ENCODE measurements at places on chromosomes 11 and 22.

DNA sequence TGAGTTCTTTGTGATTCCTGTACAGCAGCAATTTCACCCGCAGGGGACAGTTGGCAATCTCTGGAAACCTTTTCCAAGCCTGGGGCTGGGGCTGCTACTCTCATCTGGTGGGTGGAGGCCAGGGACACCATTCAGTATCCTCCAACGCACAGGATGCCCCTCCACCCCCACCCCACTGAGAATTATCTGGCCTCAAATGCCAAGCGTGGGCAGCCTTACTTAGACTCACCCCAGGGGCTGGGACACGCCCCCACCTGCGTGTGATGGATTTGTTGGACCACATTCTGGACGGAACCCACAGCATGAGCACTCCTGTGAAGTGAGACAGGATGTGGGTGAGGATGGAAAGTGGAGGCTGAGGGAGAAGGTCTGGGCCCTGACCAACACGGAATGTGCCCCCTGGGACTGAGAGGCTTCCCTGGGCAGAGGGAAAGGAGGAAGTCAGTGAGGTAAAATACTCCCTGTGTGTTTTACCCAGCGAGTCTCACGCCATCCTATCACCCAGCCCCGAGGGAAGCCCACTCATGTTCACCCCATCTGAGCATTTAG lies 13.7 kb downstream of the RASD2 start:
- no peak for DNase-seq

- DNase-seq: no peak
Observed at GRCh38 chr11:1160231-1161101, 2.7 kb downstream of the MUC5AC start.

- no peak for DNase-seq
Observed at GRCh38 chr11:57336111-57336666, 497 bp upstream of the SSRP1 start.

DNA sequence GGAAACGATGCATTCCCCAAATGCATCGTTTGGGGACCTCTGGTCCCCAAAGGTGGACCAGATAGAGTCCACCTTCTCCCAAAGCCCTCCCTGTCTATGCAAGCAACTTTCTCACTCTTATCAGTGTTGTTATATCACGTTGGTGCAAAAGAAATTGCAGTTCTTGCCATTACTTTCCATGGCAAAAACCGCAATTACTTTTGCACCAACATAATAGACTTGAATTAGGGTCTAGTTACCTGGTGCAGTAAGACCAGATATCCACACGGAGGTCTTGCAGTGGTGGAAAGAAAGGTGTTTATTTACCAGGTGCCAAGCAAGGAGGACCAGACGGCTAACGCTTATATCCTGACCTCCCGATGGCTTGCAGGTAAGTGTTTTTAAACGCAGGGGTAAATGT lies 129.0 kb downstream of the MIAT start:
- no peak for DNase-seq

DNA sequence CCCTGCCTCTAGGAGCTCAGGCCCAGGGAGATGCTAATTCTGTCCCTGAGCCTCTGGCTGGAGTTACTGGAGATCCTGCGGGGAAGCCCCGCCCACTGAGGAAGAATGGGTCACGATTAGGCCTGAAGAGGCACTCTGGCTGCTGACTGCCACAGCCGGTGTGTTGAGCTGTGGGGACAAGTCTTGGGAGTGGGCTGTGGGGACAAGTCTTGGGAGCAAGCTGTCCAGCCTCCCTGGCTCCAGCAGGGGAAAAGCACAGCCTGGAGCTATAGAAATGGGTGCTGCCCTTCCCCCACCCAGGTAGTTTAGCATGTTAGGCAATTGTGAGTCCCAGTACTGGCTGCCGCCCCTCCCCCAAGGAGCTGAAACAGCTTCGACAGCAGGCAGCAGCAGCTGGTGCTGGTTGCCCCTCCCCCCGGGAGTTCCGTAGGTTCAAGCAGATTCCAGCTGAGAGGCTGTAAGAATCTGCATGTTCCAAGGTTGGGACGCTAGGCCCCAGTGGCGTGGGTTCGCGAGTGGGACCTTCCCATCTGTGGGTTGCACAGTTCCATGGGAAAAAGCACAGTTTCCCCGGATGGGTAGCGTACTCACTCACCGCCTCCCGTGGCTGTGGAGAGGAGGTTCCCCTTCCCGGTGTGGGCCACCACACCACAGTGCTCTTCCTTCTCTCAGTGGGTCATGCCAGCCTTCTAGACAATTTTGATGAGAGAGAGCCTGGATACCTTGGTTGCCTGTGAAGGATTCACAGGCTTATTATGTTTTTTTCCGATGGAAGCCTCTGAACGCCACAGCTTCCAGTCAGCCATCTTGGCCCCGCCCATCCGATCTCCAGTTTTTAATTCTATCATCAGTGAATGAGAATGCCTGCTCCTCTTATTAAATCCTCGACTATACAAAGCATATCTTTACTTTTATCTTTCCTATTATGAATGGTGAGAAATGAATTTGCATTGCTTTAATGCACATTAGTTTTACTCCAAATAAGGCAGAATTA lies 61.5 kb downstream of the MSANTD4 start:
- DNase-seq: peak; percentile 3

DNA sequence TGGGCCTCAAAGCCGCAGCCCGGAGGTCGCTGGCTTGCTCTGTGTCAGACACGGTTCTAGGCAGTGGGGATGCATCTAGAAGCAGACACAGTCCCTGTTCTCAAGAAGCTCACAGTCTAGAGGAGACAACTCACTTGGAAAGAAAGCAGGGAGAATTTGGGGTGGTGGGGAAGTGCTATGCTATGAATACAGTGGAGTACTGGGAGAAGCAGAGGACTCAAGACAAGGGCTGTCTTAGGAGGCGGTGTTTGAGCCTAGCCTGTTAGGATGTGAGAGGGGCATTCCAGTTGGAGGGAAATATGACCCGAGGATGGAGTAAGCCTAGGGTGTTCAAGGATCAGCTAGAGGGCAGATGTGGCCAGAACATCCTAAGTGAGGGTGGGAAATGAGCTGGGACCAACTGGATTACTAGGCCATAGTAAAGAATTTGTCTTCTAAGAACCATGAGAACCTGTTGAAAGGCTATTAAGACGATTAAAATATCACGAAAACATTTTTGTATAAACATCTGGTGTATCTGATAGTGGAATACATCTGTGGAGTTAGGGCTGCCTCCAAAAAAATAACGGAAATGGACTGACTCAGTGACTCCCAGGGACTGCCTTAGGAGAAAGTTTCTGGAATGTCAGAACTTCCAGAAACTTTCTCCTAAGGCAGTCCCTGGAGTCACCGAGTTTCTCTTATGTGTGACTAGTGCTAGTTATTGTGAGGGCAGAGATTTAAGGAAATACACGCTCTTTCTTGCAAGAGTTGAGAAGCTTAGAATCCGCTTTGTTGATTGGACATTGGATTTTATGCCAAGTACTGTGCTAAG lies 1.1 kb upstream of the PITPNB start:
- no peak for DNase-seq

DNA sequence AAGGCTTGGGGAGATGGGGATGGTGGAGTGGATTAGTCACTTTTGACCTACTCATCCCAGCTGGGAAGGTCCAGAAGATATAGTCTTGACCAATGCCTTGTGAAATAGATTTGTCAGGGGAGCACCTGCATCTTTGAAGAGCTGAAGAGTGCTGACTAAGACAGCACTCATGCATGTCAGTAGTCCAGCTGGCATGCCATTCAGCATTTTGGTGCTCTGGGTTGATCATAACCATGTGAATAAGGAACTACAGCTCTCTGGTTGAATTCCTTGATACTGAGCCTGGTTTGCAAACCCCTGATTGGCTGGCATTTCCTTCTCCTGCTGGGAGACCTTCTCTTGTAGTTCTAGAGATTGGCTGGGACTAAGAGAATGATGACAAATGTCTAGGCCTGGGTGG lies 106.8 kb upstream of the ALX4 start:
- no peak for DNase-seq

GRCh38 chr11:82906931-82907330 lies 5.4 kb downstream of the DDIAS start:
- no peak for DNase-seq

- DNase-seq: no peak
Observed at GRCh38 chr22:43992331-43992821, 31.7 kb upstream of the PARVB start.

DNA sequence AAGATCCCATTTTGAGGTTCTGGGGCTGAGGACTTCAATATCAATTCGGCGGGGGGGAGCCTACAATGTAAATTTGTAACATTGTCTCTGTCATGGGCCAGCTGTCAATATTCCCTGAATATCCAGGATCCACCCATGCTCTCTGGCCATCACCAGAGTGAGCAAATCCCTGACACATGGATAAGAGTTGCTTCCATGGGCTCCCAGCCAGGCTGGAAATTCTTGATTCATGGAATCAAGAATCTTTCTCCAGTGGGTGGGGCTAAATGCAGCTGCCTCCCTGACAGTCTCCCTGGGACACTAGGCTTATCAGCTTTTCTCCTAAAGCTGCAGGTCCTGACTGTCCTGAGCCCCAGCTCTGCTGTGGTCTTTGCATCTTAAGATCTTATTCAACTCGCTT lies 86.9 kb upstream of the IGLL5 start:
- no peak for DNase-seq

DNA sequence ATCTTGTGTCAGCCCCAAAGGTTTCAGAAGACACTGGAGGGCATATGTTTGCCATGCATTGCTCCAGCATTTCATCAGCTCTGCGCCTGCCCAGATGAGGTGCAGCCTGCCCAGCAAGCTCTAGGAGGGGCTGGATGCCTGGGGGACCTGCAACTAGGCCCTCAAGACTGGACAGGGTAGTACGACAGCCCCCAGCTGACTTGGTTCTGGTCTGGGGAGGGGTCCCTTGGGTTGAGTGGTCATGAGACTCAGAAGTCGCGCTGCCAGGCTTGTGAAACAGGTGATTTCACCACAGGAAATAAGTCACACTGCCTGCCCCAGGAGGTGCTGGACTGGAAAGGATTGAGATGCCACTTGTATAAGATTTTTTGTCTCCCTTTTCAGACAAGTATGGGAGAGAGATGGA lies 23.4 kb downstream of the TPBGL start:
- no peak for DNase-seq

DNA sequence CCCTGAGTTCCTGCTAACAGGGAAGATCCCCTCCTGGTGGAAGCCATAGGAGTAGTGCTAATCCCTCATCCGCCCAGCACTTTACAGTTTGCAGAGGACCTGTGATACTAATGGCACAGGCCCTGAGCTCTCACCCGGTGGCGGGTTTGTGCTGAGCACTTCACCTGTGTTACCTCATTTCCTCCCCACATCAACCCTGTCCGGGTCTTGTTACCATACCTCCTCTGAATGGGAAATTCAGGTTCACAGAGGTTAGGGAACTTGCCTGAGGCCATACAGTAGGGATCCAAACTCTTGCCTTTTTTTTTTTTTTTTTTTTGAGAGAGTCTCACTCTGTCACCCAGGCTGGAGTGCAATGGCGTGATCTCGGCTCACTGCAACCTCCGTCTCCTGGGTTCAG lies 25.2 kb downstream of the CAPN1 start:
- DNase-seq: no peak

DNA sequence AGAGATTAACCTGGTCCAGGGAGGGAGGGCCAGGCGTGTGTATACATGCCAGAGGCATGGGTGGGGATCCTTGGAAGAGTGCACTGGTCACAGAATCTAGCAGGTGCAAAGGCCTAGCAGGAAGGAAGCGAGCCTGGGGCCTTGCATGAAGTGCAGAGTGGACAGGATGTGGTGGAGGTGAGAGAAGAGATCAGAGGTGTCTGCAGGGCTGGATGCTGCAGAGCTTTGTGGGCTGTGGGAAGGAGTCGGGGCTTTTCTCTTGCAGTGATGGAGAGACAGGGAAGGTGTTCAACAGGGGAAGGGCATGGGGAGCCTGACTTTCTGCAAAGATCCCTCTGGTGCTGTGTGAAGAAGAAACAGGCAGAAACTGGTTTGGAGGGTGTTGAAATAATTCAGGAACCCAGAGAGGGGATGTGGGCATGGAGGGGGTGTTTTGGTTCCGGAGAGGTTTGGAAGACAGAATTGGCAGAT lies 2.5 kb upstream of the TPST2 start:
- no peak for DNase-seq

DNA sequence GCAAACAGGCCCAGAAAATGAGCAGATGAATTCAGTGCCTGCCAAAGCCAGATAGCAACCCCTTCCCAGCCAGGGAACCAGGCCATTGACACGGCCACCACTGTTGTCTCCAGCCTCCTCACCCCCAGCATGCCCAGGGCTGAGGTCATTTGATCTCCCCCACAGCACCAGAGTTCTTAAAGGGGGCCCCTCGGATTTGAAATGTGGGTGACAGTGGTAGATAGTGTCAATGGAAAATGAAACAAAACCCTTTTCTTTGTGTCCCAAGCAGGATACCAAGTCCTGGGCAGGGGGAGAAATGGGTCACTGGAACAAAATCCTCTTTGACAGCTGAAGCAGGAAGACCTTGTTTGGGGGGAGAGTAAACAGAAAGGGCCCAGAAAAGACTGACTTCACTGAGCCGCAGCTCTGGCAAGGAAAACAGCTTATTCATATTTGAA lies 14.3 kb upstream of the ACCSL start:
- no peak for DNase-seq

GRCh38 chr22:38317122-38317994 lies at the start of gene CSNK1E:
CSNK1E (minus strand) TSS chr22:38317433; CDS start chr22:38314157, 3,276 bp downstream.
- no peak for DNase-seq

- DNase-seq: no peak
Observed at GRCh38 chr11:48063424-48063978, 83.1 kb downstream of the PTPRJ start.

- DNase-seq: no peak
Observed at GRCh38 chr11:116740741-116741140, 32.0 kb downstream of the BUD13 start.

GRCh38 chr11:119403021-119403420 lies 20.0 kb downstream of the THY1 start:
- no peak for DNase-seq

DNA sequence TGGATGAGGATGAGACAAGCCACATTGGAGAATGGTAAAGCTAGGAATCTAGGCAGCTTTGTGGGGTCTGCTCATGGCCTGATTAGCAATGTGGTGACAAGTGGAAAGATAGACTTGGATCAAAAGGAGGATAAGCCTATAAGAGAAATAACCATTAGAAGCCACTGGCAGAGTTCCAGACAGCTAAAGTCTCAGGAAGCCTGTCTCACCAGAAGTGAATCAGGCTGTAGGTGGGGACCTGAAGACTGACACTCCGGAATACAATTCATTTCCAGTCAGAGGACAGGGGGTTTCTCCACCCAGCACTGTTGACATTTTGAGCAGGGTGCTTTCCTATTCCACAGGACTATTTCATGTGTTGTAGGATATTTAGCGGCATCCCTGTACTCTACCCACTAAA lies 129.7 kb downstream of the ARHGAP42 start:
- no peak for DNase-seq

- no peak for DNase-seq
Observed at GRCh38 chr11:46537121-46537520, 56.7 kb downstream of the AMBRA1 start.

- DNase-seq: peak; percentile 48
Observed at GRCh38 chr11:66100272-66101065, 30.4 kb downstream of the PACS1 start.
